ENCODE measurements at places on chromosomes 13 and 19.

DNA sequence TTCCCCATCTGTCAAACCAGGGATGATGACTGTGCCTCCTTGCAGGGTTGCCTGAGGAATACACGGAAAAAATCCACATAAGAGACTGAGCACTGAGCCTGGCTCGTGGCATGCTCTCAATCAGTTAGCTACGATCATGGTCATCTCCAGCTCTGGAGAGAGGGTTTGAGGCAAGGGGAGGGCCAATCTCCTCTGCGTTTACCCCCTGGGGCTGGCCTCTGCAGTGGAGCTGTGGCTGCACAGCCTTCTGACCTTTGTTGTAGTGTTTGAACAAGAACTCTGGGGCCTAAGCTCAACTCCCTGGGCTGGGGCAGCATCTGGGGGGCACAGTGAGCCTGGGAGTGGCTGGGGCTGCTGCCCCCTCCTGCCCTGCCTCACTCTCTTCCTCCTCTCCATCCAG, 5.9 kb downstream of the LRRC4B start:
- no peak for DNase-seq

DNA sequence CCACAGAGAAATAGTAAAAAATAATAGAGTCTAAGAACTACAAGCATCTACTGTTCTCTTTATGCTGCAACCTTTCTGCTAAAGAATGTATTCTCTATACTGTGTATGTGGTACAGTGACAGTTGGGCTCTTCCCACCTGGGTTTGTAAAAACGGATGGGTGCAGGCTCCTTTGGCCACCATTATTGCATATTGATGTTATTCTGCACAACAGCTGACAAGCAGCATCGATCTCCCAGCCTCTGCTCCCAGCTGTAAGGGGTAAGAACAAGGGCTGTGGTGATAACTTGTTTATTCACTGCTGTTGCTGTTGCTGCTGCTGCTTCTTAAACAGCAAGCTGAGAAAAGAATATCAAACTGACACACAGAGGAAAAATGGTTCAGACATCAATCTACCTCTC, 56.1 kb downstream of the KCNRG start:
- DNase-seq: no peak

- DNase-seq: no peak
Measured at GRCh38 chr13:79825959-79826358, 345.0 kb downstream of the NDFIP2 start.

GRCh38 chr13:106911627-106912026, 343.7 kb upstream of the ARGLU1 start:
- no peak for DNase-seq

DNA sequence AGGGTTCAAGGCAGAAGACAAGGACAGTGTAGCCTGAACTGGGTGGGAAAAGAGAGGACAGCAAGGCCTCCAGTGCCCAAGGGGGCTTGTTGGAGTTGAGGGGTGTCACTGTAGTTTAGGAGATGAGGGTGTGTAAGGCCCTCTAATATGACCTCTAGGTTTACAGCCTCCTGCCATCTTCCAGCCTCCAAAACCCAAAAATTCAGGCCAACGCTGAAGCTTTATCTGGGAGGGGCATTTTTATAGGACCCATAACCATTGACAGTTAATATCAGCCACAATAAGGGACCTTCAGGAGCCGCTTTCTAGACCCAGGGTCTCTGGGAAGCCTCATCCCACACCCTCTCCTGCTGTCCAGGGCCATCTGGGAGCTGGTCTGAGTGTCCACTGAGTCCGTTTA, 2.8 kb downstream of the KLF1 start:
- no peak for DNase-seq

GRCh38 chr19:30865511-30865910, 483.7 kb downstream of the TSHZ3 start:
- no peak for DNase-seq

GRCh38 chr13:111259058-111259457, 61.4 kb upstream of the TEX29 start:
- no peak for DNase-seq
